ENCODE measurements at places on chromosomes 12 and 14.
A peak's percentile ranks its signal among the peaks of the same experiment; 100 is the strongest.

DNA sequence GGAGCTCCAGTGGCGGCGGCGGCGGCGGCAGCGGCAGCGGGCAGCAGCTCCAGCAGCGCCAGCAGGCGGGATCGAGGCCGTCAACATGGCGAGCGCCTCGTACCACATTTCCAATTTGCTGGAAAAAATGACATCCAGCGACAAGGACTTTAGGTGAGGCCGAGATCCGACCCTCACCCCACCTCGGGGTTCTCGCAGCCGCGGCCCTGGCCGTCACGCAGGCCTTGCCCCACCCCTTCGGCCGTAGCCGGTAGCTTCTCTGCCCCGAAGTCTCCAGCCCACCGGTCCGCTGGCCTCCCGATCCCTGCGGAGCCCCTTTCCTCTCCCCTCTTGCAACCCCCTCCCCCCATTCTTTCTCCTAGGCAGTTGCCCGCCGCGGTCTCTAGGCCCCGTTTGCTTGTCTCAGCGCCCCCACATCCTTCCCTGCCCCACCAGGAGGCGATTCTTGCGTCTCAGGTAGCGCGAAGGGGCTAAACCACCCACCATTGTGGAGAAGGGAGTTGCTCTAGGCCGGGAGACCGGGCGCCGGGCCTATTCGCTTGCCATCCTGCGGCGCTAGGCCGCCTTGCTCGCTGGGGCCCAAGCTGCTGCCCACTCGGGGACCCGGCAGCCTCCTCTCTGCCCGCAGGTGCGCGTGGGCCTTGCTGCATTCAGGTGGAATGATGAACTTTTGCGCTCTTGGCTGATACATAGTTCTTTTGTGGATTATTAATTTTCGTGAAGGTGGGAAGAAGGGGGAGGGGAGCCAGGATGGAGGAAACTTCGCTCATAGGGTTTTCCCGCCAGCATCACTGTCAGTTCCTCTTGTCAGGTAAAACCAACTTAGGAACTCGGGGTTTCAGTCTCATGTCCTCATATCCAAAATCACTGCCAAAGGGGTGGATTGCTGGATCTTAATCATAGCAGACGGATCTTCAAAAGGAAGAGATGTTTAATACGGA is 745 bp downstream of the CAND1 start:
- DNase-seq = peak; percentile 27

- DNase-seq = no peak
These were observed 60.6 kb downstream of the LGMN start for GRCh38 chr14:92687681-92688433.

- DNase-seq = no peak
These were observed 6.3 kb downstream of the GPHN start for GRCh38 chr14:66514213-66514612.

DNA sequence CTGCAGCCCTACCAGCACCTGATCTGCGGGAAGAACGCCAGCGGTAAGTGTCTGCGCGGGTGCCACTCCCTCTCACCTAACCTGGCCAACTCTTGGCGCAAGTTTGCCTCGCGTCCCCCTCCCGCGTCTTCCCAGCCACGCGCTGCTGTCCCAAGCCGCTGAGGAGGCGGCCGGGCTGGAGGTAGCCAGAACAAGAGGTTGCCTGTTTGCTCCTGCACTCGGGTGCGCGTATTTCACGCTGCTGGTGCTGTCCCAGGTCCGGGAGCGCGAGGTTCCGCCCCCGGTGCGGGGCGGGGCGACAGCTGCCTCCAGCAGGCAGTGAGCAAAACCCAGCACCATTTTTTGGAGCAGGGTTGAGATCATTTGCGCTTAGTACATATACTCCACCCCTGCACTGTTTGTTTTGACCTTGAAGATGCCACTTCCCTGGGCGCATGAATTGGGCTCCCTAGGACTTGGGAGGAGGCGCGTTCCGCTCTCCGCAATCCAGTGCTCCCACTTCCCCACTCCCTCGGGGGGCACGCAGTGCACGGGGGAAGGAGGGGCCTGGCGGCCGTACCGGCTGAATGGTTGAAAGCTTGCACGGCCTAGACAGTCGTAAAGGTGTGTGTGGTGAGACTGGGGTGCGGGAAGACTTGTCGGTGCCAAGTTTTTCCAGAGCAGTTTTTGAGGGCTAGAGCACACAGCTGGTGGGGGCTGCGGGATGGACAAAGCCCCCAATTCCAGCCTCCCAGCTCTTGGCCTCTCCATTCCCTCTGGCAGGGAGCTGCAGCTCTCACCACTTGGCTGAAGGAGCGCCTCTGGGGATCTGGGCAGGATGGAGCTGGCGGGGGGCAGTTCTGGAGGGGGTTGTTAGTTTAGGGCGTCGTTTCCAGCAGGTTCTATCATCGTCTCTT is 226.9 kb upstream of the CRY1 start:
- no peak for DNase-seq

- no peak for DNase-seq
These were observed 37.7 kb downstream of the CFL2 start for GRCh38 chr14:34676516-34677211.

GRCh38 chr12:44847403-44847802 is 28.7 kb downstream of the NELL2 start:
- no peak for DNase-seq

DNA sequence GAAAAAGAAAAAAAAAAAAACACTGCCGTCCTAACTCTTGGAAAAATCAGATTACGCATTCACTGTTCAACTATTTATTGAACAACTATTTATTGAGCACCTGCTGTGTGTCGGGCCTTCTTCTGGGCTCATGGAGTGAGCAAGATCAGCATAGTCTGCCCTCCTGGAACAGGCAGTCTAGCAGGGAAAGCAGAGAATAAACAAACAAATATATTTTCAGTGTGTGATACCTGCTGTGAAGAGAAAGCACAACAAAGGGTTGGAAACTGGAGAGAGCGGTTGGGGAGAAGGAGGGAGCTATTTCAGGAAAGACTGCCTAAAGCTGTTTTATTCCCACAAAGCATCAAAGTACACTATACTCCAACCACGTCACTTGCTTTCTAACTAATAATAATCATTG is 10.8 kb downstream of the PROX2 start:
- DNase-seq = no peak

- no peak for DNase-seq
These were observed 18.0 kb upstream of the CATSPERB start for GRCh38 chr14:91749868-91750267.

- DNase-seq = no peak
These were observed 1.1 kb downstream of the BEGAIN start for GRCh38 chr14:100586153-100586402.

DNA sequence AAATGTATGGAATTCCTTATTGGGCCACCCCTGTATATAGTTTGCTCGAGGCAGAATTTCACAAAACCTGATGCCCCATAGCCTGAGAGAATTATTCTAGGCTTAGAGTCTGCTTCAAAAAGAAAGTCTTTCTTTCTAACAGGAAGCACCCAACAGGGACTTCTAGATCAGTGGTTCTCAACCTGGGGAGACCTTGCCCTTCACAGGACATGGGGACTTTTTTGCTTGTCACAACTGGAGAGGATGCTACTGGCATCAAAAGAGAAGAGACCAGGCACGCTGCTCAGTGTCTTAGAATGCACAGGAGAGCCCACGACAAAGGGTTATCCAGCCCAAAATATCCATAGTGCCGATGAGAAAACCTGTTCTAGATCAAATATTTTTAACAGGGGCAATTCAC is 18.9 kb downstream of the WSB2 start:
- no peak for DNase-seq

All from GM10248 (cell line).